ENCODE measurements at places on chromosomes 2 and 18.

GRCh38 chr2:216683846-216684245 lies 11.5 kb downstream of the IGFBP5 start:
- no peak for DNase-seq

- DNase-seq = no peak
These were observed 29.1 kb downstream of the B3GNT2 start for GRCh38 chr2:62224976-62225375.

DNA sequence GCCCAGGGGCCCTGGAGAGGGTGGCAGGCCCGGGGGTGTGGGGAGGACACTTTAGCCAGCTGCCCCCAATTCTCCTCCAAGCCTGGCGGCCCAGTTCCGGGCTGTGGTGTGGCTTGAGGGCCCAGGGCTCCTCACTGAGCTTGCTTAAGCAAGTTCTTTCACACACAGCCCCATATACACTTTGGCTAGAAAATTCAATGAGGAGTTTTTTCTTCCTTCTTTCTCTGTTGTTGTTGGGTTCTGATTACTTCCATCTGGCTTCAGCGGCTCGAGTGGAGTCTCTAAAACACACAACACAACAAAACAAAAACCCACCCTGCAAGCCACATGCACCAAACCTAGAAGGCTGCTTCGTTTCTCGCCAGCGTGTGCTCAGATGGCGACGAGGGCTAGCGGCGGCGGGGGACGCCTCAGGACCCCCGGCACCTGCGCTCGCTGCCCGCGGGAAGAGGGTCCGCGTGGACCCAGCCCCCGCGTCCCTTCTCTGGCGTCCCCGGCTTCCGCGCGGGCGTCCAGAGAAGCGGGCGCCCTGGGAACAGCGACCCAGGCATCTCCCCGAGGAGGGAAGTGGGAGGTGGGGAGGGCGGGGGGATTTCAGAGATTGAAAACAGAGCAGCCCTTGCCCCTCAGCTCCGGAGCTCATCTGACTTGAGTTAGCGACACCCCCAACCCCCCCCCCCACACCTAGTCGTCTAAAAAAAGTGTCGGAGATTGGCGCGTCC lies 577 bp upstream of the GLI2 start:
- DNase-seq = no peak

DNA sequence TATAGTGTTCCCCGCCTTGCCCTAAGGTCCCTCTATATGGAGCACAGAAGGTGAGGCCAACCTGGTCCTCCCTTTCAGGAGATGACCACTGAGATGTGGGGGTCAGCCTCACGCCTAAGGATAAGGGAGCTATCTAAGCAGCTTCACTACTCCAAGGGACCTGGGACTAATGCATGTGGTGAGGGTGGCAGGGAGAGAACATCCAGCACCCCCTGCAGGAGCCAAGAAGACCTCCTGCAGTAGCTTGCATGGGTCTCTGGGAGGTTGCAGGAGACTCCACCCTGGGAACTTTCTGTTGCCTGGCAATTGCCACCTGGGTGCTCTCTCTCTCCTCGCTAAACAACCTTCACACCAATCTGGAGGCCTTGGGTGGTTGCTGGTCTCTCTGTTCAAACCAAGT lies 93.0 kb upstream of the KLHL29 start:
- DNase-seq = no peak

GRCh38 chr2:29921560-29921915 lies at the start of gene ALK:
ALK (minus strand) TSS chr2:29921586; CDS start chr2:29920659, 927 bp downstream.
- DNase-seq = peak; percentile 32

DNA sequence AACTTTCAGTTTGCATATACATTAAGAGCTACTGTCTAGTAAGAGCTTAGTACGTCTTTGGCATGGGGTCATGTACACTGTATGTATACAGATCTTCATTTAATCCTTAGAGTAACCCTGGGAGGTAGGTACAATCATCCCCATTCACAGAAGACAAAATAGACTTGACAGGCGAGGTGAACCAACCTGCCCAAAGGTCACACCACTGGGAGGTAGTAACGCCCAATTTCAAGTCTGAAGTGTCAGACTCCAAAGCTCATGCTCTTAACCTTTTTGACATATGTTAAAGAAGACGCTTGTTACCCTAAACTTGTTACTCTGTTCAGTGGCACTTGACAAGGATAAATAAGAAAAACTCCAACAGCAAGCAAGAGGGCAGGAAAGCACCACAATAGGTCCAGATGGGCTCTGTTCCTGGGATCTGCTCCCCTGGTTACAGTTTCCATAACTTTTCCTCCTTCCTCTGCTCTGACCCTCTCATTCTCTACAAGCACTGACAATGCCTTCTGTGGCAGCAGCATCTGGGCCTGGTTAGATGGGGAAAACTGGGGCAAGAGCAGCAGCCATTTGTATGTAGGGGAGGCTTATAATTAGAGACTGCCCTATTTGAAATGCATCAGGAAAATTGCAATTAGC lies 64.7 kb upstream of the SERTAD2 start:
- DNase-seq = no peak
